Adipose tissue (tissue), 3 donors: ENCODE measurements at places on chromosomes 7 and 10. TPM values are rescaled to one million over a fixed set of nuclear protein-coding genes. Genes with fewer than 3 reads are reported as not detected.

HOXA3 gene
- 7.4 TPM for polyA plus RNA-seq

SFMBT2 gene
- polyA plus RNA-seq: 2.2 TPM

SCIN gene
- 2.3 TPM for polyA plus RNA-seq

GARIN1A gene
- polyA plus RNA-seq: 2.6 TPM

INSYN2A gene
- not detected for polyA plus RNA-seq

CPA4 gene
- polyA plus RNA-seq: 0.67 TPM

LRRC17 gene
- polyA plus RNA-seq: 1.2 TPM

PSMG3 gene
- 21.3 TPM for polyA plus RNA-seq

DHX32 gene
- 9.6 TPM for polyA plus RNA-seq

TRRAP gene
- polyA plus RNA-seq: 8.3 TPM

ICA1 gene
- 17.0 TPM for polyA plus RNA-seq

ZCCHC24 gene
- 60.8 TPM for polyA plus RNA-seq

PLEKHS1 gene
- polyA plus RNA-seq: 0.01 TPM

FAM25G gene
- not detected for polyA plus RNA-seq

TTYH3 gene
- 7.2 TPM for polyA plus RNA-seq

GPR15LG gene
- polyA plus RNA-seq: not detected

OPALIN gene
- polyA plus RNA-seq: not detected

PDE1C gene
- polyA plus RNA-seq: 3.1 TPM

ZNF746 gene
- 4.1 TPM for polyA plus RNA-seq

ASAH2 gene
- polyA plus RNA-seq: 0.70 TPM

SUN3 gene
- not detected for polyA plus RNA-seq

BICC1 gene
- polyA plus RNA-seq: 8.6 TPM

PNLIPRP3 gene
- polyA plus RNA-seq: 0.05 TPM

TUBB8 gene
- polyA plus RNA-seq: 0.17 TPM

TNKS2 gene
- polyA plus RNA-seq: 12.9 TPM

CACNA2D1 gene
- polyA plus RNA-seq: 5.1 TPM

DUSP5 gene
- 22.5 TPM for polyA plus RNA-seq

PCDH15 gene
- polyA plus RNA-seq: 0.22 TPM

LRRC4 gene
- polyA plus RNA-seq: 0.17 TPM

FAM20C gene
- polyA plus RNA-seq: 16.0 TPM

MINPP1 gene
- polyA plus RNA-seq: 4.7 TPM

TET1 gene
- 0.21 TPM for polyA plus RNA-seq

RBP4 gene
- polyA plus RNA-seq: 158 TPM

DGKI gene
- polyA plus RNA-seq: 0.21 TPM

CLCN1 gene
- 0.07 TPM for polyA plus RNA-seq

ASB10 gene
- polyA plus RNA-seq: not detected

CLIP2 gene
- polyA plus RNA-seq: 15.6 TPM
